Heart right ventricle (tissue), 16 donors: ENCODE measurements at places on chromosomes 6 and 20. TPM values are rescaled to one million over a fixed set of nuclear protein-coding genes. Genes with fewer than 3 reads are reported as not detected.

- peaks cover 52% of the 10 kb centered on the region for H3K4me1 ChIP-seq
- no peaks in the 10 kb centered on the region for H3K27me3 ChIP-seq
- DNase-seq = no peak
- H3K4me3 ChIP-seq = no peak overlapping the region
Measured at GRCh38 chr6:341914-342831, 49.4 kb upstream of the IRF4 start.

DNA sequence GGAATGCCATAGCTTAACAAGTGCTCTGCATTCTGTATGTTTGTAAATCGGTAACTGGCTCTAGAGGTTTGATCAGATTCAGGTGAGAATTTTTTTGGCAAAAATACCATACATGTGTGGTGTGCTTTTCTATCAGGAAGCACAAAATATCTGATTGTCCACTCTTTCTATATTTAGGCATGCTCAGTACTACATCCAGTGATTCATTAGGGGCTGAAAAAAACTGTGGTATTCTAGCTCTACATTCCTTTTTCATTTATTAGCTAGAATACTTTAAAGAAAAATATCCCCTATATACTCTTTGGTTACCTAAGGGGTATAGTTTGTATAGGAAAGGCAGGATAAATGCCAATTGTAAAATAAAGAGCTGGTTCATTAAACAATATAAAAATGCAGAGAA, 10.6 kb upstream of the ELOVL2 start:
- no peak overlapping the region for H3K27ac ChIP-seq
- no peaks in the 10 kb centered on the region for H3K4me1 ChIP-seq
- DNase-seq = no peak
- no peaks in the 10 kb centered on the region for H3K36me3 ChIP-seq
- H3K4me3 ChIP-seq = no peak overlapping the region
- H3K27me3 ChIP-seq = peaks cover 16% of the 10 kb centered on the region

DNA sequence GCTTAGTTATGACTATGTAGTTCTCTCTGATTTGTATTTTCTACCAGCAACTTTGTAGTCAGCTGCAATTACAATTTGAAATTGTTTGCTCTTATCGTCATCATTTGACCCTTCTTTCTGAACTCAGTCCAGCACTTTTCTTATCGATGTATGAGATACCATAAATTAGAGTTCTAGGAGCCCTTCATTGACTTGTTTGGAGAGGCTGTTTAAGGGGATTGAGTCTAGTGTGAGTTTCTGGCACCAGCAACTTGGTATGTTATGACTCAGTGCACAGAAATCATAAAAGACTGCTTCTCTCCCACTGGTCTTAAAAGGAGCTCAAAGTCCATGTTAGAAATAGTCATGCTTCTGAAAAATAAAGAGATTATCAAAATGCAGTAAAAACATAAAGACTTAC, 190.3 kb downstream of the TENT5A start:
- H3K36me3 ChIP-seq = no peaks in the 10 kb centered on the region
- H3K27ac ChIP-seq = no peak overlapping the region
- no peaks in the 10 kb centered on the region for H3K27me3 ChIP-seq
- no peaks in the 10 kb centered on the region for H3K4me1 ChIP-seq

DNA sequence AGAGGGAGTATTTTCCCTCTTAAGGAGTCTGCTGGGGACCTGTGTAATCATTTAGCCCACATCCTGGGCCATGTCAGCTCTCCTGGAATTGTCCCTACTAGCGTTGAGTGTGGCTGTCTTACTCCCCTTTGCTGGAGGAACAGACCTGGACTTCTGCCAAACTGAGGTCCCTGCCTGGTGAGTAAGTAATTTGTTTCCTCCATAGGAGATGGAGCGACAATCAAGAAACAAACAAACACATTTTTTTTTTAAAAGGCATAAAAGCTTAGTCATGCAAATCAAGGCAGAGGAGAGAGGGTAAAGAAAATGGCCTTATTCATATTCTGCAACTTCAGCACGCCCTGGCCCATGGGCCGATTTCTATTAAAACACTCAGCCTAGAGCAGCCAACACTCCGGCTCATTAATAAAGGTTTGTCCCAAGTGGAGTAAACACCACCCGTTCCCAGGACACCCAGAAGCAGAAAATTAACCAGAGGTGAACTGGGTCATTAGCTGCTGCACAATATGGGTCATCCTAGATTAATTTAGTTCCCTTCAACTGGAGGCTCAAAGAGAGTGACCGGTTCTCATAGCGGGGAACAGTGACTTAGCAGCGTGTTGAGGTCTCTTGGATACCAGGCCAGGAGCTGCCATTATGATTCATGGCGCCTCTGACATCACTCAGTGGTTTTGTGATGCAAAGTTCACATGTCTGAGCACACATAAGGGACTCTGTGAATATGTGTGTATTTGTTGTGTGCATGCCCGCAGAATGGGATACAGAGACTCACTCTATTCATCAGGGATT, 165.0 kb upstream of the SULF2 start:
- no peak overlapping the region for H3K27ac ChIP-seq
- no peak overlapping the region for H3K4me3 ChIP-seq
- no peaks in the 10 kb centered on the region for H3K27me3 ChIP-seq
- no peak for DNase-seq
- H3K36me3 ChIP-seq = no peaks in the 10 kb centered on the region
- H3K4me1 ChIP-seq = peaks cover 7% of the 10 kb centered on the region

DNA sequence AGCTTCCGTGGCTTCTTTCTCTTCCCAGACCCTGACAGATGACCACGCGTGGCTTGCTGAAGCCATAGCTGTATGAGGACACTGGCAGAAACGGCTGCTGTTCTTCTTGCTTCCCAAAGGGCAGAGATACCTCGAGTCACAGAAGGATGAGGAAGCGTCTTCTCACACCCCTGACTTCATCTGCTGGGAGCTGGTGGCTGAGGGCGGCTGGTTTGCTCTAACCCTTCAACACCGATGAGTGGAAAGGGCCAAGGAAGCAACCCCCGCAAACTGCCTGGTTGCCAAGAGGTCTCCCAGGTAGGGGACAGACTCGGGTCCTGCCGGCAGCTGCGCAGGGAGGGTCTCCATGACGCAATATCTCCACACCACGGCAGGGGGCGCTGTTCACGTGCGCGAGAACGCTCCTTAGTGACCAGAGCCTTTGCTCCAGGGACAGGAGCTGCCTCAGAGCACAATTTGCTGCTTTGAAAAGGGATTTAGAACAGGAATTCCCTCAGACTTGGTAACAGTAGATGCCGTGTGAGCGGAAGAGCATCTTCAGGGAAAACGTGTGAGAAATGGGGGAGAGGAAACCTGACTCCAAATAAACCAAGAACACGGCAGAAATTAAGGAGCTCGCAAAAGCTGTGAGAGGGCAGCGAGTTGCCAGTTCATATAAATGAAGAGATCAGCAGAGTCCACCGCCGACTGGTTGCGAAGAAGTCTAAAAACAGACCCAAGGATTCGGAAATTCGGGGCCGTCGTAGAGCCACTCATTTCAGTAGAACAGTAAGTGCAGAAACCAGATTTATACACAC, 80.2 kb downstream of the ERMARD start:
- H3K4me1 ChIP-seq = peaks cover 17% of the 10 kb centered on the region
- no peak overlapping the region for H3K4me3 ChIP-seq
- no peaks in the 10 kb centered on the region for H3K36me3 ChIP-seq
- H3K27me3 ChIP-seq = peaks cover 18% of the 10 kb centered on the region

DNA sequence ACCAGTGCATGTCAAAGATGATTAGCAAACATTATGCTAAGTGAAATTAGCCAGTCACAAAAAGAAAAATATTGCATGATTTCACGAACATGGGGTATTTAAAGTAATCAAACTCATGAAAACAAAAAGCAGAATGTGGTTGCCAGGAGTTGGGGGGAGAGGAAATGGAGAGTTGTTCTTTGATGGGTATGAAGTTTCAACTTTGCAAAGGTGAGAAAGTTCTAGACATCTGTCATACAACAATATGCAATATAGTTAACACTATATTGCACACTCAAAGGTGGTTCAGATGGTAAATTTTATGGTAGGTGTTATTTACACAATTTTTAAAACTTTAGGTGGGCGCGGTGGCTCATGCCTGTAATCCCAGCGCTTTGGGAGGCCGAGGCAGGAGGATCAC, 13.4 kb upstream of the GCNT2 start:
- DNase-seq = no peak
- H3K4me3 ChIP-seq = no peak overlapping the region
- H3K27ac ChIP-seq = no peak overlapping the region
- no peaks in the 10 kb centered on the region for H3K27me3 ChIP-seq

- no peak for DNase-seq
- no peaks in the 10 kb centered on the region for H3K27me3 ChIP-seq
- no peaks in the 10 kb centered on the region for H3K4me1 ChIP-seq
- no peak overlapping the region for H3K4me3 ChIP-seq
Measured at GRCh38 chr6:37952027-37952426, 132.5 kb downstream of the ZFAND3 start.

DNA sequence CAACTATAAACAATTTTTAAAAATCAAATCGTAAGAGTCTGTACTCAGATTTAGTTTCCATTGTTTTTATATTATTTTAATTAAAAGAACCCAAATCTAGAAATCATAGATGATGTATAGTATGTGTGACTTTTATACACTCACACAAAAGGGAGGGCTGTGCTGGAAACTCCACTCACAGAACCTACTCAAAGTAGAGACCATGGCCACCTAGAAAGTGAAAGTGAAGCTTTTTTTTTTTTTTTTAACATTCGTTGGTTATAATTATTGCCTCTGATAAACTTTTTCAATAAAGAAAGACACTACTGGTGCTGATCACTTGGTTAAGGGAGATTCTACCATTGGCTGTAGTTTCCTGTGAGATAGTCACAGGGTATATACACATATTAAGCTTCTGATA, 37.9 kb upstream of the PRL start:
- H3K4me1 ChIP-seq = no peaks in the 10 kb centered on the region
- no peaks in the 10 kb centered on the region for H3K27me3 ChIP-seq
- no peak overlapping the region for H3K4me3 ChIP-seq

- DNase-seq = no peak
- H3K4me3 ChIP-seq = no peak overlapping the region
- no peaks in the 10 kb centered on the region for H3K36me3 ChIP-seq
- H3K4me1 ChIP-seq = no peaks in the 10 kb centered on the region
- H3K27ac ChIP-seq = no peak overlapping the region
- H3K27me3 ChIP-seq = no peaks in the 10 kb centered on the region
Measured at GRCh38 chr6:75546381-75546780, 52.8 kb upstream of the FILIP1 start.

DNA sequence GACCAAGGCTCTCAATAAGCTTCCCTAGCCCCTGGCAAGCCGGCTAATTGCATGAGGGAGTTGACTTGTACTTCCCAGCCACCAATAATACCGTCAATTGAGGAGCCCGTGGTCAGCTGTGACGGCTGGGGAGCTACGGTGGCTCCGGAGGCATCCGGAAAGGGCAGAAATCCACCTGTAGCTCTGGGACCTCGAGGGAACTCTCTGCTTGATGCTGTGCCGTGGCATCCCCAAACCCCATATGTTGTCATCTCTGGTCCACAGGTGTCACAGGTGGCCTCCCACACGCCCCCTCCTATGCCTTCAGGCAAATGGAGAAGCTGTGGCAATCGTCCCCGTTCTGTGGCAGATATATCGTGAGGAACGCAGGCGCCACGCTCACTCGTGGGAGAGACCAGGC, 5.5 kb upstream of the KCNQ2 start:
- no peaks in the 10 kb centered on the region for H3K4me1 ChIP-seq
- H3K36me3 ChIP-seq = no peaks in the 10 kb centered on the region
- no peak for DNase-seq
- H3K27me3 ChIP-seq = peaks cover 93% of the 10 kb centered on the region
- H3K27ac ChIP-seq = no peak overlapping the region

- H3K4me3 ChIP-seq = no peak overlapping the region
- H3K36me3 ChIP-seq = no peaks in the 10 kb centered on the region
- H3K4me1 ChIP-seq = no peaks in the 10 kb centered on the region
- no peak for DNase-seq
Measured at GRCh38 chr6:167238146-167238693, 52.9 kb upstream of the UNC93A start.

- no peak overlapping the region for H3K27ac ChIP-seq
- no peaks in the 10 kb centered on the region for H3K36me3 ChIP-seq
- no peak overlapping the region for H3K4me3 ChIP-seq
- peaks cover 8% of the 10 kb centered on the region for H3K4me1 ChIP-seq
- DNase-seq = no peak
Measured at GRCh38 chr6:133248241-133249001, 7.3 kb downstream of the EYA4 start.

DNA sequence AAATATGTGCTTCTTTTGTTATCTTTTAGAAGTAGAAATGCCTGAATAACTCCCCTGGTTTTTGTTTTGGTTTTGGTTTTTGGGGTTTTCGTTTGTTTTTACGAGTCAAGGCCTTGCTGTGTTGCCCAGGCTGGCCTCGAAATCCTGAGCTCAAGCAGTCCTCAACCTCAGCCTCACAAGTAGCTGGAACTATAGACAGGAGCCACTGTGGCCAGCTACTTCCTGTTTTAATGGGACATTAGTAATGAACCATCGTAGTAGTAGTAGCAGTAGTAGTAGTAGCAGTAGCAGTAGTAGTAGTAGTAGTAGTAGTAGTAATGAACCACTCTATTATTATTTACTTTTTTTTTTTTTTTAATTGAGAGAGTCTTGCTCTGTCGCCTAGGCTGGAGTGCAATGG, 66.0 kb downstream of the UBR2 start:
- no peaks in the 10 kb centered on the region for H3K27me3 ChIP-seq
- H3K4me1 ChIP-seq = peaks cover 22% of the 10 kb centered on the region
- no peak for DNase-seq
- no peak overlapping the region for H3K27ac ChIP-seq
- no peak overlapping the region for H3K4me3 ChIP-seq

DNA sequence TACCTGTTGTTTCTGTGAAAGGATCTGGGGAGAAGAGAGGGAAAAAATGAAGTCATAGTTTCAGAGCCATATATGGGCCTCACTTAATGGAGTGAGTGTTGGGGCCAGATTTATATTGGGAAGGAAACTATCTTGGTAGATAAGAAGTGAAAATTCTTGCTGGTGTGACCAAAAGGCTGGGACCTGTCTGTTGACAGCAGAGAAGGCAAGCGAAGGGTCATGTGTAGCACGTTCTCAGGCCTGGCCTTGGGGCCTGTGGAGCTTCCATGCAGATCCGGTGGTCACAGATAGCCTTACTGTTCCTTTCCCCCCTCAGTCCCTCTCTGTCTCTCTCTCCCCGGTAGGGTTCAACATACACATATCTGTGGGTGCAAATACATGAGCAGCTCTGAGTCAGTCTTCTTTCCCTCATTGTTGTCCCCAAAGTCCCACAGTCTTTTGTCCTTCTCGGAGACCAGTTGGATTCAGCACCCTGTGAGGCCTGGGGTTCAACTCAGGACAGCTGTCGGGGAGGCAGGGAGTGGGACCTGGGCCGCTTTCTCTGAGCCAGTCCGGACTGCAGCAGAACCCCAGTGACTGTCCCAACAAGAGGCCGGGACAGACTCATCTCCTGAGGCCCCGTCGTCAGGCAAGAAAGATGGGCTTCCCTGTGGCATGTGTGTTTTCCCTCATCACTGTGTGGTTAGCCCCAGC, 34.6 kb downstream of the PPP1R14C start:
- peak; percentile 52 for DNase-seq
- no peaks in the 10 kb centered on the region for H3K36me3 ChIP-seq
- H3K27ac ChIP-seq = peak overlapping the region; percentile 89
- H3K4me1 ChIP-seq = peaks cover 11% of the 10 kb centered on the region

GRCh38 chr20:44627364-44628010, 24.0 kb downstream of the ADA start:
- H3K36me3 ChIP-seq = no peaks in the 10 kb centered on the region
- no peak for DNase-seq
- no peak overlapping the region for H3K27ac ChIP-seq
- no peaks in the 10 kb centered on the region for H3K27me3 ChIP-seq
- H3K4me3 ChIP-seq = no peak overlapping the region

Gene SLC16A10
- total RNA-seq = 7.1 TPM

Gene TFEB
- 29.2 TPM for total RNA-seq

Gene POM121L2
- total RNA-seq = not detected

Gene SLC22A7
- not detected for total RNA-seq

Gene C4A
- total RNA-seq = 85.5 TPM
